ENCODE measurements at places on chromosomes 3 and 15.

- no peak for DNase-seq
Measured at GRCh38 chr15:35181538-35181937, 96.4 kb upstream of the NANOGP8 start.

GRCh38 chr15:70265466-70265978, 167.8 kb upstream of the TLE3 start:
- no peak for DNase-seq

DNA sequence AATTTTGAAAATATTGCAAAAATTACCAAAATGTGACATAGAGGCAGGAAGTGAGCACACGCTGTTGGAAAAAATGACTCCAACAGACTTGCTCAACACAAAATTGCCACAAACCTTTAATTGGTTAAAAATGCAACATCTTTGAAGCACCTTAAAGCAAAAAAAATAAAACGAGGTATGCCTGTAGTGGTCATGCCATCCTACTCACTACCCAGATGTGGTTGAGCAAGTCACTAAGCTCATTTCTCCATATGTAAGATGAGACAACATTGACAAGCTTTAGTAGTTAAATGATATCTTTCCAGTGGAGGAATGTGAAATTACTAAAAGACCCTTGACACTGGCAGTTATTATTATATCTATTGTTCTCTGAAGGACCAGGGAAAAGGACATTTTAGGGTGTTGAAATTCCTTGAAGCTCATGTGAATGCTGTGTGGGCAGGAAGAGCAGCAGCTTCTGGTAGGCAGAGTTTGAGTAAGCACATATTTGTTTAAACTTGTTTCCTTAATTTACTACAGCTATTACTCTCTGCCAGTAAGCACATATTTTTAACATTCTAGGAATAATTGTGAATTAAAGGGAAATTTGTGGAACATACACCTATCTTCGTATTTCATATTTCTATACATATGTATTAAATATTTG, 131.6 kb upstream of the P2RY1 start:
- no peak for DNase-seq

DNA sequence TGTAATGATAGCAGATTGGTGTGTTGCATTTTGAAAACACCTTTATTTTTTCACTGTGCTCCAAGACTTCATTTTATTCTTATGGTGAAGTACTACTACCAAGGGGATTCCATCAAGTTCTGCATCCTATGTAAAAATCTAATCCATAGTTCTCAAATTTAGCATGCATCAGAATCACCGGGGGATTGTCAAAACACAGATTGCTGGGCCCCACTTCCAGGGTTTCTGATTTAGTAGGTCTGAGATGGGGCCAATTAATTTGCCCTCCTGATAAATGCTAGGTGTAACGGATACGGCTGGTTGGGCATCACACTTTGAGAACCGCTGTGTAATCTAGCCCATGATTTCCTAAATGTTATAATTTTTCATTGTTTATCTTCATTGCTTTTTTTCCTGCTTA, 692 bp downstream of the ZWILCH start:
- DNase-seq = no peak

DNA sequence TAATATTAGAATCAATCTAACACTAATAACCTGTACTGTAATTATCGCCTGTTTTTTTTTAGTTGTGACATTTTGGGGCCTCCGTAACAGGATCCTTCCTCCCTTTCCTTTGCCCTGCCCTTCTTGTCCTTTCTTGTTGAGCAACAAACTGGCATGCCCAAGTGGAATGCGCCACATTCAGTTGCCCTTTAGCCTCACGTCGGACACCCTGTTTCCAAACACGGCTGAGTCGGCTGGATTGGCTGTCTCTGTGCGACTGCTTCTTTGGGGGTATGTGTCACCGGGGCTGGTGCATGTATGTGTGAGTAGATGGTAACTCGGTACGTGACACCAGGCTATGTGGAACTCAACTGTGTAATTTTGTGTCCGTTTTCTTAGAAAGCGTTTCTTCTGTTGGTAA, 24.1 kb downstream of the TRAK1 start:
- DNase-seq = no peak

DNA sequence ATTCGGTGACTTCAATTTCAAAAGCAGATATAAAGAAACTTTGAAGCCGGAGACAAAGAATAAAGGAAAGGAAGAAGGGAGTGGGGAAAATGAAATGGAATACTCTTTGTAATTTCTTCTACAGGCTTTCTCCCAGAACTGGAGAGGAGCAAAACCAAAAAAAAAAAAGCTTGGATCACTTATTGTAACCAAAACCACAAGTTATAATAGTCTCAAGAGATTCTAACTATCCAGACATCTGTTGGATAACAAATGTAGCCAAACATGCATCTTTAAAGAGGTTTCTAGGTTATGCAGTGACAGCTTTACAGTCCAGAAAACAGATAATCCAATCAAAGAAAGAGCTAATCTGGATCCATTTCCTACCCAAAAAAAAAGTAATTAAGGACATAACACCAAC, 36.2 kb downstream of the VGLL3 start:
- no peak for DNase-seq

DNA sequence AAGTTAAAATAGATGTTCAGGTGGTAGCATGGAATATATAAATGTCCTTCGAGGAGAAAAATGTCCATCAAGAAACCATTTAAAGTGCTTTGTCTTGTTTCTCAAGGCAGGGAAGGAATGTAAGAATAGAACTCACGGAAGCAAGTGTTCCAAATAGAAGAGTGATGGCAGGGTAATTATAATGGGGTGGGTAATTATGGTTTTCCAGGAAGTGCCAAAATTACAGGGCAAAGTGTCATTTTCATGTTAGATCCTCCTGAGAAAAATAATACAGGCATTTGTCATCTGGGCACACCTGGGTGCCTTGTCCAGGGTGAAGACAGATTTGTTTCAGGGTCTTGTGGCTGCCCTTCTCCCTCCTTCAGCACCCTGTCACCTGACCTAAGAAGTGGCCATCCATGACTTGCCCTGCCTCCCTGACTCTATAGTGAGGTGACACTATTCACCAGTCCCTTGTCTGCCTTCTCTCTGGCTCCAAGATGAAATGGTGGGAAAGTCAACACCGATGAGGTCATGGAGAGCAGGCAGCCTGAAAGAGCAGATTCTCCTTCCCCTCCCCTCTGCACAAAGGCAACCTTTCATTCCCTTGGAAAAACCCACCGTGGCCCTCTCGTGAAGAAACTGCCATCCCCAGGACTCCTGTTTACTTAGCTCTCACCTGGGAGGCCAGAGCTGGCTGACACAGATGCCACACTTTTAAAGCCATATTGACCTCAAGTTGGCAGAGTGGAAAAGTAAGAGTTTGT, 45.1 kb upstream of the AMOTL2 start:
- DNase-seq = no peak
